GF-D8 (cell line): ENCODE measurements at places on chromosomes 6 and 20.

- no peak for DNase-seq
Measured at GRCh38 chr6:151060096-151060765, 179.5 kb upstream of the AKAP12 start.

- no peak for DNase-seq
Measured at GRCh38 chr6:105759015-105759414, 327.1 kb upstream of the PRDM1 start.

DNA sequence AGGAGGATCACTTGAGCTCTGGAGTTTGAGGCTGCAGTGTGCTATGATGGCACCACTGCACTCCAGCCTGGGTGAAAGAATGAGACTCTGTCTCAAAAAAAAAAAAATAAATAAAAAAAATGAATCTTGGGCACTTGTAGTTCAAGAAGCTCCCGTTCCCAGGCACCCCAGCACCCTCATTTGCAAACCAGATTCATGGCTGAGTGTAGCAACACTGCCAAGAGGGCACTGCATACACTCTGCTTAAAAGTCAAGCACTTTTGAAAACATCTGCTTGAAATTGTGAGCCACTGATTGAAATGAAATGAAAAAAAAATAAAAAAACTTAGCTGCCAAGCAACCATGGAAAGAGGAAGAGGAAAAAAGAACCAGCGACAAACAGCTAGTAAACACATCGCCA lies 124.7 kb upstream of the SASH1 start:
- no peak for DNase-seq

DNA sequence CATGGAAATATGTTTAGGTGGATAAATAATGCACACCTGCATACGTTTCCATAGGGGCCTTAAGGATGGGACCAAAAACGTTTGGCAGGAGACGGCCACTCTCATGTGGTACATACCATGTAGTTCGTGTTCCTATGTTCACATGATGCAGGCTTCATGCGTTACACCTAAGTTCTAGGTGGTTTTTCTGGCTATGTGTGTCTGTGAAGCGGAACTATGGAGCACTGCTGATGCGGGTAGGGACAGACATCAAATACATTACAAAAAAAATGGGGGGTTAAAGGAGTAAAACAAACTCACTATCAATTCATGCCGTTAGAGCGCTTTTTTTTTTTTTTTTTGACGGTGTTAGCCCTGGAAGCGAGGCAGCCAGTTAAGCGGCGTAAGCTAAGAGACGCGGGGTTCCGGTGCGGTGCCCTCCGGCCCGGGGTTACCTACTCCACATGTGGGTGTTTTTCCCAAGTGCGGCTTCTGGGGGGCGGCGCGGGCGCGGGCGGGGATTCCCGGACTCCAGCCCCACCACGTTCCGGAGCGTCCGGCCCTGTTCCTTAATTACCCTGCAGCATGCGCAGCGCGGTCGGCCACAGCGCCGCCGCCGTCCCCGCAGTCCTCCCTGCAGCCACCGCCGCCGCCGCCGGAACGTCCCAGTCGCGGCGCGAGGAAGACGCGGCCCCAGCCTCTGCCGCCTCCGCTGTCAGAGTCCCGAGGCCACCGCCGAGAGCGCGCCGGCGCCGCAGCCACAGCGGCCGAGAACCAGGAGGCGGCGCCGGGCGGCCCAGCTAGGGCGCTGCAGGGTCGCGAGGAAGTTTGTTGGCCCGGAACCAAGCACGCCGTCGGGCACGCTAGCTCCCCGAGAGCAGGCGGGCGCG lies 648 bp downstream of the COL19A1 start:
- no peak for DNase-seq

DNA sequence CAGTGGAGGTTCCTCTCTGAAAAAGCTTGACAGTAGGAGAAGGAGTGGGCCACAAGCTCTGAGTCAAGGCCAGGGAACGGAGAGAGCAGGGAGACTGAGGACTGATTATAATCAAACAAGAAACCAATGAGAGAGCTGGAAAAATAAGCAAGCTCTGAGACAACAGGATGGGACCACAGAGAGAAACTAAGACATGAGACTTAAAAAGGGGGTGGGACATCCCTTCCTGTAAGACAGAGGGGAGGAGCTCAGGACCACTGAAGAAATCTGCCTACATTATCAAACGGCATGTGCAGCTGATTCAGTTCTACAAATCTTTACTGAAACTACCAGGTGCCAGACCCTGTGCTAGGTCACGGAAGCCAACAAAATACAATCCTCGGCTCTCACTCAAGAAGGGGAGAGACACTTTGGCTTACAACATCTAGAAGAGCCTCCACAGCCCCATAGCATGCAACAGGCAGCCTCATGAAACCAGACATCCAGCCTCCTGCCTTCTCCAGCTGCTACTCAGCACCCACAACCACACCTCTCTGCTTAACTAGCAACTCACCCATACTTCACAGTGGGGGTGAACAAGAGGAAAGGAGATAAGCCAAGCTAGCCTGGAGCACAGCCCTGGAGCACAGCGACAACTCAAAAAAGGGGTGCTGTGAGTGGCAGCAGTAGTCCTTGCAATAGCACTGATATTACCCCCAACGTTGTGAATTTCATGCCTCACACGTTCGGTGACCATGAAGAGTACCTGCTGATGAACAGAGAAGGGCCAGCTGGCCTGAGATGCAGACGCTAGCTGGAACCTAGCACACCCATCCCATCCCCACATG lies 39.1 kb upstream of the ANKRD60 start:
- DNase-seq = no peak

- DNase-seq = no peak
Measured at GRCh38 chr6:134468633-134469032, 150.7 kb upstream of the SGK1 start.

DNA sequence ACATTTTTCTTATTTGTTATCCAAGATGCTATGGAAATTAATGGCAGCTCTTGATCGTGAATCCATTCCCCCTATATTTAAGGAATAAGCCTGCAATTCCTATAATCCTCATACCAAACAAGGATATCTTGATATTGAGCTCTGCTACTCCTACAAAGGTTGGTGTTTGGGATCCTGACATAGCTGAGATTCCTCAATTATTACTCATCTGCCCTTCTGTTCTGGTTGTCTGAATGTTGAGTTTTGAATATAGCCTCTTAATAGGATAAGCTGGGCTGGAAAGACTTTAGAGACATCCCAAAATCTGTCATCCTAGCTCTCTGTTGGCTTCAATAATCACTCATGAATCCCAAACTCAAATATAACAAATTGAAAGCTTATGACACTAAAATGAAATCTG lies 49.9 kb downstream of the CLIC5 start:
- DNase-seq = no peak

GRCh38 chr6:158686311-158686710 lies 36.5 kb downstream of the SYTL3 start:
- no peak for DNase-seq

DNA sequence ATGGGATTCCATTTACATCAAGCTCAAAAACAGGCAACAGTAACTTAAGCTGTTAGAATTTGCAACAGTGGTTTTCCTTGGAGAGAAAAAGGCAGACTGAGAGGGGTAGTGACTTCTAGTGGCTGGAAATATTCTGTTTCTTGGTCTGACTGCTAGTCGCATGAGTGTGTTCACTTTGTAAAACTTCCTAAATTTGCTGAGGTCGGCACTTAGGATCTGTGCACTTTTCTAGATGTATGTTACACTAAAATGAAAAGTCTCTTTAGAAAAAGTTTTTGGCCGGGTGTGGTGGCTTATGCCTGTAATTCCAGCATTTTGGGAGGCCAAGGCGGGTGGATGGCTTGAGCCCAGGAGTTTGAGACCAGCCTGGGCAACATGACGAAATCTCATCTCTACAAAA lies 18.7 kb downstream of the OVOL2 start:
- DNase-seq = no peak

DNA sequence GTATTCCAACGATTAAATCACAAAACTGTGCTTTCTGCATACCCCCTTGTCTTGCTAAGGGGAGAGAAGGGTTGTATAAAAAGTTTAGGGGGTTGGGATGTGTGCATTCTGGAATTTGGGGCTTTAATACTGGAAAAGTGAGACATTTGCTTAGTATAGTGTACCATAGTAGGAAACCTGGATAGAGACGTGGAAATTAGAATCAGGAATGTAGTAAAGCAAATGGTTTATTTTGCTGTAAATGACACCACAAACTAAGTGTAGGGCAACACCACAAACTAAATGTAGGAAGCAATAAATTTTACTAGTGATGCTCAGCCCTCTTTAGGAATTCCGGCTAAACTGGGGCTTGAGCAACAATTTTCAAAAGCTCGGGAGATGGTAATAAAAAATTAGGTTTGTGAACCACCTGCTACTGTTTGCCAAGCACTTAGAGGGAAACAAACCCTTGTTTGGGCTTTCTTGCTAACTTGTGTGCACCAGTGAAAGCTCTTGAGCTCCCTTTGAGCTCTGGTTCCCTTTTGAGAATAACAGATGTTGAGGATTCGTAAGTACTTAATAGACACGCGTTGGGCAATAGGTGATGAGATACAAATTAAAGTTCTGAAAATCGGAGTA lies 13.8 kb downstream of the BRD2 start:
- DNase-seq = no peak

DNA sequence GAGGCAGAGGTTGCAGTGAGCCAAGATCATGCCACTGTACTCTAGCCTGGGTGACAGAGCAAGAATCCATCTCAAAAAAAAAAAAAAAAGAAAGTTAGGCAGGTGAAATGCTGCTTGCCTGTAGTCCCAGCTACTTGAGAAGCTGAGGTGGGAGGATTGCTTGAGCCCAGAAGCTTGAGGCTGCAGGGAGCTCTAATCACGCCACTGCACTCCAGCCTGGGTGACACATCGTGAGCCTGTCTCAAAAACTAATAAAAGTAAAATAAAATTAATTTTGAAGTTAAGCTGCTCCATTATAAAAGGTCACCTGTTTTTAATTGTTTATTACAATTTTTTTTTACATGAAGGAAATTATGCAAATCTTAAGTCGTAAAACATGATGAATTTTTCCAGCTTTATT lies 23.2 kb upstream of the SAMHD1 start:
- DNase-seq = no peak

DNA sequence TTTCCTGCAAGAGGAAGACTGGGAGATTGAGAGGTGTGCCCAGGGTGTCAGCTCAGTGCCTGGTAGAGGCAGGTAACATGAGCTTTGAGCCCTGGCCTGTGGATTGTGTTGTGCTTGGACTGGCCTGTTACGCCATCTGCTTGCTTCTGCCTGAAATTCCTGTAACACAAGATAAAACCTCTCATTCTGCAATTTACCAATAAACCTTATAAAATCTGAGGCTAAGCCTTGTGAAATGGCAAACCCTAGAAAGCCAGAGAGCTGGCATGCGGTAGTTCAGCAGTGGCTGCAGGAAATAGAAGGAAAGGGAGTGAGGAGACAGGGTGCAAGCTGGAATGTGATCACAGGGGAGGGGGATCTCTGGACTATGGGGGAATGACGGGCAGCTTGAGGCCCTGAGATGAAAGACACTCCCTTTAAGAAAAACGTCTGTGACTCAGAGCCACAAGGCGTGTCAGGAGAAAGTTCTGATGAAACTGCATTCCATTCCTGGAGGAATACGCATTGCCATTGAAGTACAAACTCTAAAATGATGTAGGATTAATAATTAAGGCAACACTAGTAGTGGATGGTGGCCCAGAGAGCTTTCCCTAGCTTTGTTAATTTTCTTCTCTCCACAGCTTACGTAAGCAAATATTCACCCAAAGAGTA lies 26.3 kb upstream of the TFAP2A start:
- DNase-seq = no peak

GRCh38 chr20:37163832-37164554 lies 15.1 kb upstream of the RPN2 start:
- DNase-seq = no peak

- no peak for DNase-seq
Measured at GRCh38 chr6:81925201-81925600, 172.7 kb upstream of the TENT5A start.

- DNase-seq = no peak
Measured at GRCh38 chr20:43984587-43984986, 69.9 kb downstream of the TOX2 start.

DNA sequence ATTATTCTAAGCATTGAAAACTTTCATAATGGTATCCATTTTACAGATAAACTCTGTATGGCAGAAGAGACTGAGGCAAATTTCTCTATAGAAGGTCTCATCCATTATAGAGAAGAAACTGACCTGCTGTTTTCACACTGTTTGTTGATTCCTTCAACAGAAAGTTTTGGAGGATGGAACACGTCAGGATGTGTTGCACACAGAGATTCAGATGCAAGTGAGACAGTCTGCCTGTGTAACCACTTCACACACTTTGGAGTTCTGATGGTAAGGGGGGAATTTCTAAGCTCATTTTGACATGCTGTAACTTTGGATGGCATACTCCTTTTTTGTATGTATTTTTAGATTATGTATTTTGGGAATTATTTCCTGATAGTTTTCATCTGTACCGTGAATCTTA lies 109.3 kb downstream of the ADGRG6 start:
- no peak for DNase-seq

- no peak for DNase-seq
Measured at GRCh38 chr6:121408321-121408720, 27.1 kb upstream of the GJA1 start.

GRCh38 chr6:86118271-86118670 lies 475.6 kb upstream of the SYNCRIP start:
- DNase-seq = no peak

DNA sequence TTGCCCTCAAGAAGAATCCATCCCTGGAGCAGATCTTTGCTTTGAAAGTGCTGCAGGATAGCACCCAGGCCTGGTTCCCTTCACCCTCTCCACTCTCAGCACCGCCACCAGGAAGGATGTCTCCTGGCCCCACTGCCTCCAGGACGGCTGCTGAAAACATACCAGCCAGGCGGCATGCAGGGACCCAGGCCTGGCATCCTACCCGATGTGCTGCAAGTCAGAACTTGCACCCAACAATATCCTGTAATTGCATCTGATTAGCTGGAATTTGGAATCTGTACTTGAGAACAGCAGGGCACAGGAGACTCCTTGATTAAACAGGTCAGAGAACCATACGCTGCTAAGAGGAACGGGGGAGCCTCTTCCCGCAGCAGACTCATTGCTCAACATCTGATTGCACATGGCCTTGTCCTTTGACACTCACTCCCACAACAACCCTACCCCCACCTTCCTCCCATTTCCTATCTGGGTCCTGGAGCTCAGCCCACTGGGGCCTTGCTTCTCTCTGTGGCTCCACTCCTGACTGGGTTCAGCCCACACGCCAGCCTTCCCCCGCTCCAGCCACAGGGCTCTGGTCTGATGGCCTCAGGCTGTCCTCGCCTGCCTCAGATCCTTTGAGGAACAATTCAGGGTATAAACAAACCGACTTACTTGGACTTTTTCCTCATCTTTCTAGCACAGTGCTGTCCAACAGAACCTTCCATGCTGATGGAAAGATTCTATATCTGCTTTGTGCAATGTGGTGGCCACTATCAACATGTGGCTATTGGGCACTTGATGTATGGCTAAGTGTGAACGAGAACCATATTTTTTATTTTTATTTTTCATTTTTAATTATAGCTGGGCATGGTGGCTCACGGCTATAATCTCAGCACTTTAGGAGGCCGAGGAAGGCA lies 78.0 kb downstream of the FGD2 start:
- DNase-seq = peak; percentile 97

- DNase-seq = no peak
Measured at GRCh38 chr20:19095762-19096161, 116.7 kb upstream of the SLC24A3 start.
